ENCODE measurements at places on chromosomes 2 and 18.

DNA sequence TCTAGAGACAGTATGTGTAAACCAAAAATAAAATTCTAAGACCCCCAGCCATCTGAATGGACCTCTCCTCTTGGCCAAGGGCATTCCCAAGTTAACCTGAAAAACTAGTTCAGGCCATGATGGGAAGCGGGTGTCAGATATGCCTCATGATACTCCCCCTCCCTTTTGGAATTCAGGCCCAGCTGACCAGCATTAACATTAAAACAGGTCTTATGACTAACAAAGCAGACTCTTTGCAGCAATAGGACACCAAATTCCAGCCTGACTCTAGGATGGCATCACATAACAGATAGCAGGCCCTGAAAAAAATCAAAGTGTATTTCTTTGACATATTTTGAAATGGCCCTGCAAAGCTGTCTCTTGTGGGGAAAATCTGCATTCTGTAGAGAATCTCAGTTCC is 73.3 kb upstream of the L3MBTL4 start:
- no peak for DNase-seq

- DNase-seq = no peak
Measured at GRCh38 chr2:49928551-49928950, 774.2 kb upstream of the FSHR start.

- peak; percentile 94 for DNase-seq
Measured at GRCh38 chr2:105454801-105455485, 56.1 kb upstream of the FHL2 start.

GRCh38 chr18:26706911-26707351 is 158.6 kb downstream of the AQP4 start:
- DNase-seq = no peak

DNA sequence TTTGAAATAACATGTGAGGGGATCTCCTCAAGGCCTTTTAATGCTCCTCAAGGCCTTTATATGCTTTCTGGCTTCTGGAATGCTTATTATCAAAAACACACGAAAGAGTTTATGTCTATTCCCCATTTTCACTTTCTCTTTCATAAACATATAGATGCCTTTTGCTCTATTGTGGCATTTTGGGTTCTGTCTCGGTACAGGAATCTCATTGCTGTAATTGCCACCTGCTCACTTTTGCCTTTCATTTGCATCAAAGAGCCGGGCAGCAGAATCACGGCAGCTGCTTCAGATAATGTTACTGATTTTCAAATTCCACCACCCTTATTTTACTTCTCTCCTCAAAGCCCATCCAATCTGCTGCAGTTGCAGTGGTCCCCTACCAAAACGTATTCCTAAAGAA is 54.8 kb upstream of the LPIN2 start:
- DNase-seq = no peak

DNA sequence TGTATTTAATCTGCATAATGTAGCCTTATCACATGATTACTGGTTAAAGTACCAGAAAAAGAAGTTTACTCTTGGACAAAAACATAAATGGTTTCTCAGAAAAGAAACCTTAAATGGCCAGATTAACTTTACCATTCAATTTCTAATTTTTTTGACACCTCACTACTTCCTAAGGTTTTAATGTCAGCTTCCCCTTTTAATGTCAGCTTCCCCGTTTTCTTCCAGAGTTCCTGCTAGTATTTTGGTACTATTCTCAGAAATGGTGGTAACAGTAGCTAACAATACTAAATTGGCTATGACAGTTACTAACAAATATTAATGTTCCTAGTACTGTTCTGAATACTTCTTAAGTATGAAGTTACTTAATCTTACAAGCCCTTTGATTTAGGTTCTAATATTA is 22.4 kb upstream of the SLC8A1 start:
- no peak for DNase-seq

- DNase-seq = no peak
Measured at GRCh38 chr2:230492107-230492506, 76.1 kb downstream of the SP100 start.

GRCh38 chr2:166148500-166149400 is 20.9 kb upstream of the SCN1A start:
- no peak for DNase-seq
